ENCODE measurements at places on chromosomes 5 and 9.

DNA sequence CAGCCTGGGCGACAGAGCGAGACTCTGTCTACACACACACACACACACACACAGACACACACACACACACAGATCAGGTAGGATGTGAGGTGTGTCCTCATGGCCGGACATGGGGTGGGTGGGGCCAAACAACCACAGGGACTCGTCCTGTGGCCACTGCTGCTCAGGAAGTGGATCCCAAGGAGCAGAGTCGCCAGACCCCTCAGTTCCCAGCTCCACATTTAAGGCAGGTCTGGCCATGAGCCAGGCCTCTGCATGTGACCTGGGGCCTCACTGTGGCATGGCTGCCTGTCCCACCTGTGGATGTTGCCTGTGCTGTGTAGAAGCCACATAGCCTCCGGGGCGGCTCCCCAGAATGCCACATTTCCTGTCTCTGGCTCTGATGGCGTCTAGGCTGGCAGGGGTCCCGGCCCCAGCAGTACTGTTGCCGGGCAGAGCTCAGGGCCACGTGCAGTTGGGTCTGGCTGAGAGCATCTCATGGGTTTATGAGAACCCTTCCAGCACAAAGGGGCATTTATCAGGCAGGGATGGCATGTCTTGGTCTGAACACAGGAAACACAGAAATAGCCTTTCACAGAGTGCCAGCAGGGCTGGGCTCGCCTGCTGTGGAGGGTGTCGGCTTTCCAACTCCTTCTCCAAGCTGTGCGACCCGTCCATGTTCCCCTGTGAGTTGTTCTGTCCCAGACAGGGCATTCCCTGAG, 9.9 kb upstream of the NINJ1 start:
- no peak for DNase-seq

GRCh38 chr5:88984040-88984439, 101.1 kb upstream of the MEF2C start:
- no peak for DNase-seq

DNA sequence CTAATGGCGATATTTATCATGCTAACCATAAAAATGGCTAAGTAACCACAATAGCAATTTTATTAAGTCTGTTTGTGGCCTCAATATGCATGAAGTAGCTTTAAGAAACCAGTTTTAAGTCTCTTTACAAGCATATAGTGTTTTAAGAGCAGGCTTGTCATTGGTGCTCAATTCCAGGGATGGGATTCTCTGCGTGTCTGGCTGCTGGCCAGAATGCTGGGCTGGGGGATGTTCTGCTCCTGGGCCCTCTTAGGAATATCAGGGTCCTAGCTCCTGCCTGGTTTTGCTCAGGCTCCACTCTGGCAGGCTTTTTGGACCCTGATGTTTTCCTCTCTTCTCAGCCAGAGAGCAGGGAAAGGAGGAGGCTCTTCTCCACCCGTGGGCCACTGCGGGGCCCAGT, 127.2 kb downstream of the PDE8B start:
- DNase-seq = no peak

DNA sequence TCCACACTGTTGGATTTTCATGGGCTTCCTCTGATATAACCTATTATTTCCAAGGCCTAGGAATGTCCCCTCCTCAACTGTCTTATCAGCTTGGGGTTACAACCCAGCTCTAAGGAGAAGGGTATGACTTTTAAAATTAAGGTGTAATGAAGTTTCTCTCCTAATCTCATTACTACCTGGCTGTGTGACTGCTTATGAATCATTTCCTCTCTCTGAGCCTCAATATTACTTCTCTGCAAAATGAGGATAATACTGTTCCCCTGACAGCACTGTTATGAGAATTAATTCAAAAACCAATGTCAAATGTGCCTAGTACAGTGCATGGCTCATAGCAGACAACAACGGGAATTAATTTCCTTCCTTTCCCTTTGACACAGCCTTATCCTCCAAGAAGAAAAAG, 118.9 kb downstream of the NR6A1 start:
- no peak for DNase-seq

- no peak for DNase-seq
Observed at GRCh38 chr5:7394889-7395431, 978 bp upstream of the ADCY2 start.

- no peak for DNase-seq
Observed at GRCh38 chr9:135267191-135267809, 179.8 kb downstream of the OLFM1 start.

GRCh38 chr5:143133721-143134120, 269.8 kb downstream of the NR3C1 start:
- DNase-seq = no peak

- DNase-seq = no peak
Observed at GRCh38 chr9:94934816-94935328, 208.4 kb downstream of the AOPEP start.

DNA sequence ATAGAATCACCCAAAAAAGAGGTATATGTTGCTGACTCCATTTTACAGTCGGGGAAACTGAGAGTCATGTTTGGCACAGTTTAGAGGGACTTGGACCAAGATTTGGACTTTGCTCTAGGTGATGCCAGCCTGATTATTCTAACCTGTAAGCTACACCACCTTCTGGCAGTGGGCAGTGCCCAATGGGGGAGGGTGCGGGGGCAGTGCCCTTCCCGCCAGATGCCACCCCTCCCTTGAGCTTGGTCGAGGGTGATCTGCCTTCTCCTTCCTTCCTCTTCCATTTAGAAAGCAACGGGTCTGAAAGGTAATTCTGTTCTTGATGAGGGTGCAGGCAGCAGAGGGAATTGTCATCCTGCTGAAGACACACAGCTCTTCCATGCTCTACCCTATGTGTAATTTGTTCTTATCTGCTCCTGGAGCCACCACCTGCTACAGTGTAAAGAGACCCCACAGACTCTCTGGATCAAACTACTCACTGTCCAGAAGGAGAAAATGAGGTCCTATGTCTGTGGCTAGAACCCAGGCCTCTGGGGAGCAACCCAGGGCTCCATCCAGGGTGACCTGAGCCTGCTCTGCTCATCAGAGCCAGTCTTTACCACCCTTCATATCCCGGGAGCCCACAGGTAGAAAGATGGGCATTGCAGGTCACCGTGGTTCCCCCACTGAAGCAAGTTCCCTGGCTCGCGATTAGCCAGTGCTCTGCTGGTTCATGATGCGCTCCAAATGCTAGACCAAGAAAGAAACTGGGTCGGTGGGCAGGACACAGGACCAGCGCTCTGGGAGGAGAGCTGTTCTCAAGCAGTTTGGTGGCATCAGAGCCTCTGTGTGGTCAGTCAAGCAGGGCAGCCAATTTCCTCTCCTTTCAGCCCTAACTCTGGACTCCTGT, 156.2 kb downstream of the RGS3 start:
- DNase-seq = no peak

- DNase-seq = no peak
Observed at GRCh38 chr5:80600943-80601693, 31.0 kb upstream of the ANKRD34B start.

DNA sequence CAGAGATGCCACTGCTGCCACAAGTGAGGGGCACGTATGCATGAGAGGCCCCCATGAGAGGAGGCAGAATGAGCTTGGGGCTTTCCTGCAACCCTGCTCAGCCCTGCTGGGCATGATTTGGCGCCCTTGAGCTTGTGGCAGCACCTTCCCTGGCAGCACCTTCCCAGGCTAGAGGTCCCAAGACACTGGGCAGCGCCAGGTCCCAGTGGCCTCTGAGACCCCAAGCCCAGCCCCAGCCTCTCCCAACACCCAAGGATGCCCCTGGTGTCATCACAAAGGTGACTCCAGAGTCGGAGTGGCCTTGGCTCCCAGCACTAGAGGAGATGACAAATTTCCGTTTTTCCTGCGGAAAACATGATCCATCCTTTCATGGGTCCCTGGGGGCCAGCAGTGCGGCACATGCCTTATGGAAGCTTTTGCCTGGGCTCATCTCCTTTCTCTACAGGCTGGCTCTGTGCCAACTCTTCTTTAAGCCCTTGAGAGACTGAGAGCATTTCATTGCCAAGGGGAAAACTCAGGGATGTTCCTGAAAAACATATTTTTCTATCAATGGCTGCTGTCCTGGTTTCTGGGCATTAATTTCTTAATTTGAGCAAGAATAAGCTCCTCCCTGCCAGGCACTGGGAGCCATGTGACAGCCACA, 77.1 kb upstream of the ADAMTS2 start:
- no peak for DNase-seq

DNA sequence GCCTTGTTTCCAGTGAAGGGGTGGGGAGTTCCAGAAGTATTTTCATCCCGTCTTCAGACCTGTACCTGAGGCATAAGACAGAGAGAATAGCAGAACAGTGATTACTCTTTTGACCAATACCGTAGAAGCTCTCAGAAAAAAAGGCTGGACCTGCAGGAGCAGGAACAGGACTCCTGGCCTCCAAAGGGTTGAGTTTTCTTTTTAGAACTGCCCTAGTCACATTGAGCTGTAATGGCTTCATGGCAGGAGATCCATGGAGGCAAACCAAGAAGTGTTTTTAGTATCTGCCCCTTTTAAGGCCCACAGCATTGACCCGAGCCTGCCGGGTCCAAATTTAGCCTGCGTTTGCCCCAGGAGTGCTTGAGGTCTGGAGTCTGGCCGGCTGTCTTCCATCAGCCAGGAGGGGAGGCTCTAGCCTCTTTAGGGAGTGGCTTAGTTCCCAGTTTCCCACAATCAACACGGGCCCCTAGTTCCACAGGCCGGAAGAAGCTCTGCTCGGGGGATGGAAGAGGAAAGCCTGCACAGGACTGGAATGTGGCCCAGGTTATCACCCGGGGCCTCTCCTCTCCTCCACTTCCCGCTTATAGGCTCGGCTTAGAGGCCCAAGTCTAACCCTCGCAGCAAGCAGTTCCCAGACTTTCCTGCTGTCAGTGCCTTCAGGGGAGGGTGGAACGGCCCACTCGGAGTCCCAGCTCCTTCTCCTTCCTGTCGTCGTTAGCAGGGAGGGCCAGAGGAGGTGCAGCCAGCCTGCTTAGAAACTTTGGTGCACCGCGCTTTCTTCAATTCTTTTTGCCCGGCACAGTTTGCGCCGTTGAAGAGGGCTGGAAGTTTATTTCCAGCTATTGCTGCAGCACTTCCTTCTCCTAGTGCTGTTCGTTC, 80.7 kb downstream of the C9orf152 start:
- DNase-seq = no peak

DNA sequence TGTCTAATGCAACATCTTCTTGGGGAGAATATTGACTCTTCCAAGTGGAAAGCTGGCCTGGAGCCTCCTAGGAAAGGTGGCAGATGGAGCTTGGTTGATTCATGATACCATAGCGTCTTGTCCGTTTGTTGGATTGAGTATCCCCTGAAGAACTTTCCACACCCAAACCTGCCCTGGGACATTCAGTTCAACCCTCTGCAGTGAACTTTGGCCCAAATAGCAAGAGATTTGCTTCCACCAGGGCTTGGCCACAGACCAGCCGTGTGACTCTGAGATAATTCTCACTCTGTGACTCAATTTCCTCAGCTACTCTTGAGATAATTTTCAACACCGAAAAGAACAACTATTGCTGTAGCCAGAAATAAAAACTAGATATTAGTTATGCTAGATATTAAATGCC, 108.0 kb upstream of the RAD23B start:
- peak; percentile 38 for DNase-seq

- peak; percentile 60 for DNase-seq
Observed at GRCh38 chr9:33202552-33203201, 35.5 kb upstream of the B4GALT1 start.

DNA sequence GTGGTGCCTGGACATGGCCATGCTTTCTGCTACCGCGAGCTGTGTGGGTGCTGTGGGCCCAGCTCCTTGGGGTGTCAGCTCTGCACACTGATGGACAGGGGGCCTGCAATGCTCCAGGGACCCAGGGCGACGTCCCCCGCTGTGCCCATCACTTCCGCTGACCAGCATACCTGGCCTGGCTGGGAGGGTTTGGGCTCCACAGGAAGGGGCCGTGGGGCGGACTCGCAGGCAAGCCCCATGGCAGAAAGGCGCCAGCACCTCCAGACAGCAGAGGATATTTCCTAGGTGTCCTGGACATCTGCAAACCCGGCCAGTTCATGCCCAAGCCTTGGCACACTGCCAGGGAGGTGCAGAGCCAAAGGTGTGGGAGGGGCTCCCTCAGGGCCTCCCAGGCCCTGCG, 295.8 kb upstream of the IRX4 start:
- no peak for DNase-seq

GRCh38 chr5:120734033-120734432, 269.9 kb downstream of the PRR16 start:
- peak; percentile 0 for DNase-seq

DNA sequence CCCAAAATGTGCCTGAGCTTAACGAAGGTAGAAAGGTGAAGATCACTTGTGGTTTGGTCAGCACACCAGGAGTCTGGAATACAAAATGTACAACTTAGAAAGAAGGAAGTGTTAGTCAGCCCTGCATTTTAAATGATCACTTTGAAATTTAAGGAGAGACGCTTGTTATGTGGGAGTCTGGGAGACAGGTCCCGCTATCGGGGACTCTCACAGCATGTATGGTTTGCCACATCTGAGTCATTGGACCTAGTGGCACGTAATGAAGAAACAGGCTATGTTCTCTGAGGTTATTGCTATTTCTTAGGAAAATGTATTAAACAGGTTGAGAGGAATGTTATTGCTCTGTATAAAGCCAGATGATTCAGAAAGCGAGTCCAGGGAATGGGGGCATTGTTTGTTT, 2362.5 kb upstream of the WWC1 start:
- DNase-seq = no peak

DNA sequence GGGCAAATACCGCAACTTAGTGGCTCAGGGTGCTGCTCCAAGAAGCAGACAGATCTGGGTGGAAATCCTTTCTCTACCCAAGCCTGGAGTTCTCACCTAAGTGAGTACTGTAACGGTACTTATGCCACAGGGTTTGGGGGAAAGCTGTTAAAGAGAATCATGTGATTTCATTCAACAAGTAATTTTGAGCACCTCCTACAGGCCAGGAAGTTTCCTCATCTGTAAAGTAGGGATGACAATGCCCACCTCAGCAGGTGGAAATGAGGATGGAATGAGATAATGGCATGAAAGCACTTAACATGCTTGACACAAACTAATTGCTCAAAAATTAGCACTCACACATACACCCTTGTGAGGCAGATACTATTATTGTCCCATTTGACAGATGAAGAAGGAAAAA, 114.1 kb downstream of the JAKMIP2 start:
- DNase-seq = no peak

GRCh38 chr5:65263321-65263720, 218.4 kb downstream of the ADAMTS6 start:
- DNase-seq = no peak

- no peak for DNase-seq
Observed at GRCh38 chr5:117065800-117066199, 491.2 kb upstream of the SEMA6A start.

DNA sequence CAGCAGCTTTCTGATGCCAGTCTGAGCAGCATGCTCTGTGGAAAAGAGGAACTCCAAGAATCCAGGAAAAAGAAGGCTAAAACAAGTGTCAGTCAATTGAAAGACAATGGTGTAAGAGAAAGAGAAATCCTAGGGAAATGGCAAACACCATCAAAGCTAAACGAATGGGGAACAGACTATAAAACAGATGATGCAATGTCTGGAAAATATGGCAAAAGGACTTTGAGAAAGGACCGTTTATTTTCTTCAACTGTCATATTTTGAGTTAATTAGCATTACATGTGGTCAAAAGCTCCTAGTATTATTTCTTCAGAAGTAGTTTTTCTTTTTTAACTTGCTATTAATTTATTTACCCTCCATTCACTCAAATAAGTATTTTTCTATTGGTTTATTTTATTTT, 465.2 kb downstream of the LRRC70 start:
- DNase-seq = no peak

Measured in suppressor macrophage treated with lipopolysaccharide for 1 hour (primary cell).